ENCODE measurements at places on chromosomes 12 and 14.

- no peak for DNase-seq
Measured at GRCh38 chr12:93154096-93154728, 223.5 kb upstream of the NUDT4 start.

GRCh38 chr12:95829395-95829794 is 29.4 kb upstream of the SNRPF start:
- no peak for DNase-seq

GRCh38 chr14:94081386-94081820 is 293 bp downstream of the IFI27L1 start:
- DNase-seq, result no peak

DNA sequence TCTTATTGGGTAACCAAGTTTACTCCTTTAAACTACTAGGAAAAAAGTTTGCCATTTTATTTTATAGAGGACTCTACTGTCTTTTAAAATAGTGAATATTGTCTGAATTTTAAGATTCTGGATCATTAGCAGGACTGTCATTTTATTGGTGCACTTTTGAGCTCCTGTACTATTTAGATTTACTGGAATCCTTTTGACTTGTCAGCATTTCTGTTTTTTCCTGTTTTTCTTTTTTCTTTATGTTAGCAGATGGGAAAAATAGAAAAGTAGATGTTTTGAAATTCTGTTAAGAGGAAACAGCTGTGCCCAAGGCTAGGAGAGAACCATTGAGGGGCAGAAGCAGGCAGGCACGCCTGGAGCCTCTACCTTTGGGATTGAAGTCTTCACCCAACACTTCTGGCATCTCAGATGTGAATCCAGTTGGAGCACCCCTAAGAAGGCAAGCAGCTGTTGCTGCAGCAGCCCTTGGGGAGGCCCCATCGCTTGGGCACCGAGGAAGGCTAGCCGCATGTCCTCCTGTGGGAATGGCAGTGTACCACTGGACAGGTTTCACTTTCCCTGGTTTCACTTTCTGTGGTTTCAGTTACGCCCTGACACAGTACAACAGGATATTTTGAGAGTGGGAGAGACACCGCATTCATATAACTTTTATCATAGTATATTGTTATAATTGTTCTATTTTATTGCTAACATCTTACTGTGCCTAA is 11.5 kb downstream of the RIMKLB start:
- DNase-seq, result no peak

GRCh38 chr14:28381656-28382055 is 384.9 kb upstream of the FOXG1 start:
- DNase-seq, result no peak

DNA sequence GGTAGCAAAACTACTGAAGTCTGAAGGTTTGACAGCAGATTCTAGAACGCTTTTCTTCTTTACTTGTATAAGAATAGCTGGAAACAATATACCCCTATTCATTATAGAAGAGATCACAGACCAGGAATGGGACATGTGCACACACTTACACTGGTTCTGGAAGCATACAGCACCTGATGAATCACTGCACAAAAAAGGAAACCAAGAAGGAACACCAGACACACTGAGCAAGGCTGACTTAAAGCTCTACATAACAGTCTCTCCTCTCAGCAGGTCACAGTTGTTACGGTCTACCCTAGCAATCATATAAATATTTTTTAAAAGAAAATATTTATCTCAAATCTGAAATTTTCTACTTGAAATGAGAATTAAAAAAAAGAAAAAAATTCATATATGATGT is 13.5 kb downstream of the ATP2B1 start:
- no peak for DNase-seq

GRCh38 chr12:62689042-62689839 is 222.6 kb downstream of the MON2 start:
- DNase-seq, result no peak

- DNase-seq, result no peak
Measured at GRCh38 chr12:31478898-31479297, 112.0 kb downstream of the DENND5B start.

- no peak for DNase-seq
Measured at GRCh38 chr14:39303115-39303514, 69.4 kb downstream of the MIA2 start.

GRCh38 chr12:8036346-8036745 is 3.8 kb downstream of the FOXJ2 start:
- no peak for DNase-seq

GRCh38 chr14:56482310-56482911 is 97.2 kb upstream of the TMEM260 start:
- no peak for DNase-seq

DNA sequence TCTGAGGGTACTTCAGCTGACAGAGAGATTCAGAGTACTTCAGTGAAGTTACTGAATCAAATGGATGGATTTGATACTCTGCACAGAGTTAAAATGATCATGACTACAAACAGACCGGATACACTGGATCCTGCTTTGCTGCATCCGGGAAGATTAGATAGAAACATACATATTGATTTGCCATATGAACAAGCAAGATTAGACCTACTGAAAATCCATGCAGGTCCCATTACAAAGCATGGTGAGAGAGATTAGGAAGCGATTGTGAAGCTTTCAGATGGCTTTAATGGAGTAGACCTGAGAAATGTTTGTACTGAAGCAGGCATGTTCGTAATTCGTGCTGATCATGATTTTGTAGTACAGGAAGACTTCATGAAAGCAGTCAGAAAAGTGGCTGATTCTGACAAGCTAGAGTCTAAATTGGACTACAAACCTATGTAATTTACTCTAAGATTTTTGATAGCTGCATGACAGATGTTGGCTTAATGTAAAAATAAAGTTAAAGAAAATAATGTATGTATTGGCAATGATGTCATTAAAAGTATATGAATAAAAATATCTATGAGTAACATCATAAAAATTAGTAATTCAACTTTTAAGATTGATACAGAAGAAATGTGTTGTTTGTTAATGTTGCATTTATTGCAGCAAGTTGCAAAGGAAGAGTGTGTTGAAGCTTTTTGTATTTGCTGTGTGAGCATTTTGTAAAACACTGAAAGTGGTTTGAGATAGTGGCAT is 136.1 kb upstream of the RAP1B start:
- DNase-seq, result no peak

GRCh38 chr12:42213023-42213422 is 25.0 kb downstream of the YAF2 start:
- no peak for DNase-seq

DNA sequence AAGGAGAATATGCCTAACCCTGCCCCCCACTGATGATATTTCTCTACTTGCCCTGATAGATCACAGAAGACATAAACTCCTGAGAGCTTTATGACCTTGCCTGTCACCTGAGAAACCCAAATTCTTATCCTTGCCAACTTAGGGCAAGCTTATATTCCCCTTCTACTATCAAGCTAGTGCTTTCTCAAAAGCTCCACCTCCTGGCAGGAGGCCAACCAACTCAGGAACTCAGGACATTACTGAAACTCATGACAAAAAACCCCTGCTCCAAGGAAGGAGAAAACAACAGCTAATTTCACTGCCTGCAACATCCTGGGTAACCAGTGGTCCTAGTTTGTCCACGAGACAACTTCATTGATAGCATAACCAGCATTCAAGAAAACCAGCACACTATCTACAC is 60.9 kb upstream of the FSCB start:
- no peak for DNase-seq

GRCh38 chr12:107362960-107363359 is 269.6 kb upstream of the CRY1 start:
- no peak for DNase-seq

DNA sequence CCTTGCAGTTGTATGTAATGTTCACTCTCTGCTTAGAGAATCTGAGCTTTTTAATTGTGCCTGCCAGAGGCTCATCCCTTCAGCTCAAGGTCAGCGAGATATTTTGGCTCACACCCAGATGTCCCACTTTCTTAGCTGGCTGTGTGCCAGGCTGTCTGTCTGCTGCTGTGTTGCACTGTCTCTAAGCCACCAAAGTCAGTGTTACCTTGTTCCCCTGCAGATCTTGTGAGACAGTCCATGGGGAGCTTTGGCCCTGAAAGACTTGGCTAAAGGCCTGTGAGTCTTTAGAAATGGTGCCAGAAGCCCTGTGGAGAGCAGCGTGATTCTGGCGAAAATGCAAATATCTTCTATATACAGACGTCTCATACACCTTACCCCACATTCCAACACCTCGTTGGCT is 293.7 kb downstream of the TTC6 start:
- no peak for DNase-seq

DNA sequence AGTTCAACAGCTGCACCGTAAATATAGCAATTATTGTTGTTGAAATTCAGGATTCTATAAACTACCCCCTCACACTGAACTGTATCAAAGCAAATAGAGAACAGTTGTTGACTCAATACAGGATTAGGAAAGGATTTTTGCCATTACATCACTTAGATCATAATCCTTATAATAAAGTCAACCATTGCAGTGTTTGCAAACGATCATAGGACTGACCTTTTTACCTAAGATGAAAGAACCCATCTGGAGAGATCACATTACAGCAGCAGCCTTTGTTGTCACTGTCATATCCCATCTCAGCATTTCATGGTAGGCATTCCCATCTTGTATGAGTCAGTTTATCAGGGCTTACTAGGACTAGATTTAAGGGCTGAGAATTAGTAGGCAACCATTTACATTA is 96.1 kb downstream of the IPO8 start:
- no peak for DNase-seq

GRCh38 chr14:103116636-103117035 is 6.6 kb upstream of the TNFAIP2 start:
- DNase-seq, result no peak

GRCh38 chr12:41762691-41763090 is 382.0 kb downstream of the GXYLT1 start:
- DNase-seq, result no peak

GRCh38 chr12:124188561-124189405 is 106.1 kb upstream of the RFLNA start:
- DNase-seq, result no peak

DNA sequence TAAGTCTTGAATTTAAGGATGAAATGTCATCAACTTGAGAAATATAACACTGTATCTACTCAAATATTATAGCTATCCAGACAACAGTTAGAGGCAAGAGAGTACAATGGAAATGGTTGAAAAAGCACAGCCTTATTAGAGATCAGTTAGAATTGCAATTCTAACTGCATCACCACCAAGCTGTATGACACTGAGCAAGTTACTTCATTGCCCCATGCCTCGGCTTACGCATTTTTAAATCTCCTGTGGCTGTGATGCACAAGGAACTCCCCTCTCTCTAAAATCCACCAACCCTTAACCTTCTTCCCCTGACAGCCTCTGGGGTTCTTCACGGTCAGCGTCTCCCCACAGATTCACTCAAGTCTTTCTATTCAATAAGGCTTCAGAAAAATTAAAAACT is 75.1 kb downstream of the MED13L start:
- DNase-seq, result no peak

GRCh38 chr12:113649256-113649830 is 177.7 kb upstream of the LHX5 start:
- DNase-seq, result no peak
